ENCODE measurements at places on chromosomes 1 and 21. TPM values are rescaled to one million over a fixed set of nuclear protein-coding genes. Genes with fewer than 3 reads are reported as not detected.

- H3K27ac ChIP-seq: peak overlapping the region; percentile 79
- peaks cover 8% of the 10 kb centered on the region for H3K4me1 ChIP-seq
- peak overlapping the region; percentile 44 for H3K4me3 ChIP-seq
- no peaks in the 10 kb centered on the region for H3K36me3 ChIP-seq
- peak; percentile 53 for DNase-seq
These were observed 12.0 kb upstream of the ADORA3 start for GRCh38 chr1:111515291-111516004.

GRCh38 chr1:183360473-183360872, 57.7 kb downstream of the NMNAT2 start:
- DNase-seq: no peak
- no peak overlapping the region for H3K4me3 ChIP-seq
- H3K4me1 ChIP-seq: no peaks in the 10 kb centered on the region
- H3K27ac ChIP-seq: no peak overlapping the region

DNA sequence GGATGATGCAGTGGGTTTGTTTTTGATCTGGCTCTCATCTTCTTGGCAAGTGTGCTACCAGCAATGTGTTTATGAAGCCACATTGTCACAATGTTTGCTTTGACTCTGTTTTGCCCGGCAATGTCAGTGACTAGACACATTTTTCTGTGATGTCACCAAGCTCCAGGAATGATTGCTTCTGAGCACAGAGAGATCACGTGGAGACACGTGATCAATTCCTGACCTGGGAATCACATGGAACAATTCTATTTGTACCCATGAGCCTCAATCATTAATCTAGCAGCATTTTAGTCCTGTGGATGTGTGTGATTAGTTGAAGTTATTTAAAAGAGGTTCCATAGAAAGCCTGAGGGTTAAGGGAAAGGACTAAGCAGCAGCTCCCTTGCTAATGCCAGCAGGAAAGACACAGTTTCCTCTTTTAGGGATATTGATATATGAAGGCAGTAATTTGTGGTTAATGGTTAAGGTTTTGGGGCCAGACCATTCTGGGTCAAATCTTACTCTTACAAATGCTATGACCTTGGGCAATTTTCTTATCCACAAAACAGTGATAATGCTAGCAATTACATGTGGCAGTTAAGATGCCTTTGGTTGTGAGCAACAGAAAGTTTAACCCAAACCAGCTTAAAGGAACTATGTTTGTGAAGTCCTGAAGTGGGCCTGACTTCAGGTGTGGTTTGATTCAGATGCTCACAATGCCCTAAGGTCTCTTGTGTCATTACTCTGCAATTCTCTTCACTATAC, 59.0 kb downstream of the FASLG start:
- no peak overlapping the region for H3K4me3 ChIP-seq
- no peaks in the 10 kb centered on the region for H3K27me3 ChIP-seq
- H3K4me1 ChIP-seq: no peaks in the 10 kb centered on the region
- H3K36me3 ChIP-seq: no peaks in the 10 kb centered on the region
- no peak for DNase-seq

NPHS2 gene
- not detected for total RNA-seq

DNA sequence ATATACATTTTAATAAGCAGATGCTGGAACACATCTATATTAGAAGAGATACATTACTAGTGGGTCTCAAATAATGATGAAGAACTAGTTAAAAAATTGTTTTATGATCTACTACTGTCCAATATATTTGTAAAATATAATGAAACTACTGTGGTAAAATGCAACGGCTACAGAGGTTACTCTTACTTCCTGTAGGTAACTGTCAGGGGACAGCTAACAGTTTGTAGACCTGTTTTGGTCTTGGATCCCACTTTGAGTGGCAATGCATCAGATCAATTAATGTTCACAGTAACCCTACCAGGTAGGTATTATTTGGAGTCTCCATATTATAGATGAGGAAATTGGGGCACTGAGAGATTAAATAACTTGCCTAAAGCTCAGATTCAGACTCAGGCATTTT, 26.7 kb upstream of the MYSM1 start:
- no peaks in the 10 kb centered on the region for H3K36me3 ChIP-seq
- H3K27me3 ChIP-seq: no peaks in the 10 kb centered on the region
- H3K4me1 ChIP-seq: no peaks in the 10 kb centered on the region
- DNase-seq: no peak

- no peak for DNase-seq
- no peaks in the 10 kb centered on the region for H3K27me3 ChIP-seq
- no peaks in the 10 kb centered on the region for H3K4me1 ChIP-seq
- no peak overlapping the region for H3K27ac ChIP-seq
These were observed 78.4 kb downstream of the PEX14 start for GRCh38 chr1:10553118-10553517.

DNA sequence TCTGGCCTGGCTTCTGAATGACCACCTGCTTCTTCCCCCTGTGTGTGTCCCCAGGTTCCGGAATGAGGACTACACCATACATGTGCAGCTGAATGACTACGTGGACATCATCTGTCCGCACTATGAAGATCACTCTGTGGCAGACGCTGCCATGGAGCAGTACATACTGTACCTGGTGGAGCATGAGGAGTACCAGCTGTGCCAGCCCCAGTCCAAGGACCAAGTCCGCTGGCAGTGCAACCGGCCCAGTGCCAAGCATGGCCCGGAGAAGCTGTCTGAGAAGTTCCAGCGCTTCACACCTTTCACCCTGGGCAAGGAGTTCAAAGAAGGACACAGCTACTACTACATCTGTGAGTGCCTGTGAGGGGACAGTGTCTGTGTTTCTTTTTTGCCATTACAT, 3.6 kb downstream of the EFNA1 start:
- H3K36me3 ChIP-seq: no peaks in the 10 kb centered on the region
- H3K27ac ChIP-seq: peak overlapping the region; percentile 98
- peak; percentile 87 for DNase-seq
- no peaks in the 10 kb centered on the region for H3K27me3 ChIP-seq
- H3K4me3 ChIP-seq: peak overlapping the region; percentile 63

ARHGAP29 gene
- 4.9 TPM for total RNA-seq

DNA sequence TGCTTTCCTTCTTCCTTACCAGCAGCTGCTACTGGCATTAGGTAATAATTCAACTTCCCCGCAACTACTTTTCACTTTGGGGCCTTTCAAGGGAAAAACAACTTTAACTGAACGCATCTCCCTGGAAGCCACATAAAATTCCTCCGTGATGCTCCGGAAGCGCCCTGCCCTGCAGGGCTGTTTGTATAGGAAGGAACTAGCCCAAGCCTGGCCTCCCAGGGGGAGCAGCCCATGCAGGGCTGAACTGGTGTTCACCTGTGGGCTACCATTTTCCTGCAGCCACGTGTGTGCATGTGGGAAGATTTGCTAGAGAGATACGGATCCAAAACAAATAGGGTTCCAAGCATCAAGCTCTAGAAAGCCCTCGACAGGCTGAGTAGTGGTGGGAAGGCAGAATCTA, 14.4 kb downstream of the CLDN14 start:
- no peak for DNase-seq
- no peaks in the 10 kb centered on the region for H3K4me1 ChIP-seq
- no peak overlapping the region for H3K4me3 ChIP-seq
- H3K36me3 ChIP-seq: no peaks in the 10 kb centered on the region
- no peak overlapping the region for H3K27ac ChIP-seq

DNA sequence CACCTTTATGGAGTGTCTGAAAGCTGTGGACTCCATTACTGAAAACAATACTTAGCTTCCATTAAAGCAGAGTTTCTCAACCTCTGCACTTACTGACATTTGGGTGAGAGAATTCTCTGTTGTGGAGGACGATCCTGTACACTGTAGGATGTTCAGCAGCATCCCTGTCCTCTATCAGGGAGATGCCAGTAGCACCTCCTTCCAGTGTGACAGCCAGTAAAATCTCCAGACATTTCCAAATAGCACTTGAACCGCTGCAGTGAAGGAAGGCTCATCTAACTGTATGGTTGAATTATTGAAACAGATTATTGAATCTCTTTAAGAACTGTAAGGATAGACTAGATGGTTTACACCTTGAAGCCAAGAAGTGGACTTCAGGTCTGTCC, 3.1 kb downstream of the PRDM2 start:
- peaks cover 6% of the 10 kb centered on the region for H3K4me1 ChIP-seq
- H3K36me3 ChIP-seq: no peaks in the 10 kb centered on the region
- H3K4me3 ChIP-seq: no peak overlapping the region
- H3K27ac ChIP-seq: no peak overlapping the region

LCE1D gene
- not detected for total RNA-seq

DNA sequence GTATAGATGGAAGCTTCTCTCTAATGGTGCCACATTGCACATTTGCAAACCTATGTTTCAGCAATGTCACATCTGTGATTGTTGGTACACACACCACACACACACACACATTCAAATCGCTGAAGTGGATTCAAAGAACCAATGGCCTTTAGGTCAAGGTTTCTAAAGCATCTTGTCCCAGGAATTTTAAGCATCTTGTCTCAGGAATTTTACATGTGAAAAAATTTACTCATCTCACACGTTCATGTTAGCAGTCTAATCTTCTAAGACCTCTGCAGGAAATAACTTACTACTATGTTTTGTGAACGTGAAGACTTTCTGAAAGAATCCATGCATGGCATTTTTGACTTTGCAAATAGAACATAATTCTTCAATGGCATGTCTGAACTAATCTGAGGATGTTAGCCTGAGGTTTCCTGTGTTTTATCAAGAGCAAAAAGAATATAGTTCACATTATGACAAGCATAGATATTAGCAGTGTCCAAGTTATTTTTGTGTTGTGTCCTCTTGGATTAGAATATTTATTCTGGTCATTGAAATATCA, 125.1 kb downstream of the CYYR1 start:
- no peaks in the 10 kb centered on the region for H3K4me1 ChIP-seq
- H3K27ac ChIP-seq: no peak overlapping the region
- H3K4me3 ChIP-seq: no peak overlapping the region

- no peak overlapping the region for H3K4me3 ChIP-seq
- no peaks in the 10 kb centered on the region for H3K4me1 ChIP-seq
- no peaks in the 10 kb centered on the region for H3K27me3 ChIP-seq
These were observed 499.2 kb downstream of the OMA1 start for GRCh38 chr1:58047265-58047858.

- no peaks in the 10 kb centered on the region for H3K27me3 ChIP-seq
- no peak for DNase-seq
- H3K4me1 ChIP-seq: no peaks in the 10 kb centered on the region
- H3K27ac ChIP-seq: no peak overlapping the region
These were observed 35.9 kb downstream of the NCMAP start for GRCh38 chr1:24591781-24592180.

GPN2 gene
- total RNA-seq: 13.5 TPM

DNA sequence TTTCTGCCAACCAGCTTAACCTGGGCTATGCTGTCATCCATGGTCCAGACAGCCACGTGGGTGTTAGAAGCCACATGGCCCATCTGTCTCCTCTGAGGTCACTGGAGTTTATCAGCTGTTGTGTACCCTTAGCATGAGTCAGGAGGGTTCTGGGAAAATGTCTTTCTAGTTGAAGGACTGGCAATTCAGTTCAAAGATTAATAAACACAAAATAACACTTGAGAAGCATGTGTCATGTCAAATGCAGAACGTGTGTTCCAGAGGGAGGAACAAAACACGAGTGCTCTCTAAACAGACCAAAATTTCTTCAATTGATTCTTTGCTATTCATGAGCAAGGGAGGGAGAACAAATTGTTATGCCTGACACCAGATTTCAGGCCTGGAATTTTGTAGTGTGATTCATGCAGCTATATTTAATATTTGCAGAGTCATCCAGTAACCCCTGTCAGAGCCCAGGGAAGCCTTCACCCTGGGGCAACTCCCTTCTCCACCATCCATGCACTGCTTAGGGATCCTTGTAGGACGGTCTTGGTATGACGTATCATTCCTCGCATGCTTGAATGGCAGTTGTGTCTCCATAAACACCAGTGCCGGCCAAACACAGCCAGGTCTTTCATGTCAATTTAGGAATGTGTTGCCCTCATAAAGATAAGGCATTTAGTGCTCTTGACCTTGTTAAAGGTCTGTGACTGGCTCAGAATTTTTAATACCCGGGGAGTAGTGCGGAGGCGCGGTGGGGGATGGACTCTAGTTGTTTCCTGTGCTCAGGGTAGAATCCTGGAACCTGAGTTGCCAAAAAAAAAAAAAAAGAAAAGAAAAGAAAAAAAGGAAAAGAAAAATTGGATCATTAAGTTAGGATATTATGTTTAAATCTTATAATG, 27.7 kb upstream of the DYRK1A start:
- no peak for DNase-seq
- no peaks in the 10 kb centered on the region for H3K4me1 ChIP-seq
- H3K4me3 ChIP-seq: no peak overlapping the region
- no peaks in the 10 kb centered on the region for H3K36me3 ChIP-seq
- no peaks in the 10 kb centered on the region for H3K27me3 ChIP-seq

U2AF1 gene
- 46.2 TPM for total RNA-seq

PPIAL4G gene
- total RNA-seq: not detected

DNA sequence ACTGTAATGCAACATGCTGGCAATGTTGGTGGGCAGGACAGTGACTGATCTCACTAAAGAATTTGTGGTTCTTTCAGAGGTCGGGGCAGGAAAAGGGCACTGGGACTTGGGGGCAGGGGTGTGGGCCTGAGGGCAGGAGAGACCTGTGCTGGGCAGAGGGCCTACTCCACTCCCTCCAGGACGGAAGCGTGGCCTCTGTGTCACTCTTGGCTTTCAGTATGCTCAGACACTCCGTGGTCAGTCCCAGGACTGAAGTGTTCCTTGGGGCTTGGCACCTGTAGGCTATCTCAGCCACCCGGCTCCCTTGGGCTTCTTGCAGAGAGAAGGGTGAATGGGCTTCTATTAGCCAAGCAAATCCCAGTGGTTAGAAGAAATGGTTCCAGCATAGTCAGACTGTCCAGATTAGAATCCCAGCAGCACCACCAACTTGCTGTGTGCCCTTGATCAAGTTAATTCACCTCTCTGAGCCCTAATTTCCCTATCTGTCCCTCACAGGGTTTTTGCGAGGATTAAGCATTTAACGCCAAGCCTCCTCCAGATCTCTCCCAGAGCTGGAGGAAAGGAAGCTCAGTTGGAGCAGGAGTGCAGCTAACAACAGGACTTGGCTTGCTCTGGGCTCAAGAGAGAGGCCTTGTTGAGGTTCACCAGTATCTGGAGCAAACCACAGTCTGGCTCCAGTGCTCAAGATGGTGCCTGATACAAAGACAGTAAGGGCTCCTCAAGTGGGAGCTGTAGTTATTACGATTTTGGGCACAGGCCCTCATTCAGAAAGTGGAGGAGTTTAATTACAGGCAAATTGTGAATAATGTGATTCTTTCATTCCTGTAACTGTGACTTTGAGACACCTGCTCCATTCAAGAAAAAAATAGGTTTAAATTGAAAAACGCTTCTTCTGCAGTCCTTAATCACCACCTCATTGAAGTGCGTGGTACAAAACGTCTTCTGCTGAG, 57.7 kb upstream of the LRP8 start:
- no peak for DNase-seq
- H3K4me1 ChIP-seq: no peaks in the 10 kb centered on the region
- no peak overlapping the region for H3K27ac ChIP-seq
- H3K27me3 ChIP-seq: no peaks in the 10 kb centered on the region
- H3K36me3 ChIP-seq: no peaks in the 10 kb centered on the region

DNA sequence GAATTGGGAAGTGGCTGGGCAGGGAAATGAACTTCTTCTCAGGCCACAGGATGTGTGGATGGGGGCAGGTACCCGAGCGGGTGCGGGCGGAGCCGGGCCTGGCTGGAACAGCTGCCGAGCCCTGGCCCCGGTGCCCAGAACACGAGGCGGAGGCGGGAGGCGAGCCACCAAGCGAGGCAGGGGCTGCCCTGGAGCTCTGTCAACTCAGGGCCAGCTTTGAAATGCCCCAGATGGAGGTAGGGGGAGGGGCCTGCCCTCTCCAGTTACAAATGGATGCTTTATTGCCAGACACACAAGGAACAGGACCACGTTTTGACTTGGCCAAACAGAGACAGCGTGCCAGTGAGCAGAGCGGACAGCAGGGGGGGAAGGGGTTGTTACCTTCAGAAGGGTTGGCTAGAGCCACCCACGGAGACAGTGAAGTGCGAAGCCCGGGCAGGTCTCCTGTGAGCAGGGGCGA, 240.4 kb downstream of the SDCCAG8 start:
- H3K27ac ChIP-seq: peak overlapping the region; percentile 49
- DNase-seq: no peak
- H3K4me3 ChIP-seq: no peak overlapping the region
- no peaks in the 10 kb centered on the region for H3K36me3 ChIP-seq

CFAP107 gene
- total RNA-seq: not detected

Measured in Peyer's patch (tissue), 4 donors.